Activated naive CD4-positive, alpha-beta T cell (primary cell): ENCODE measurements at places on chromosomes 3 and 15.

- no peak for DNase-seq
Observed at GRCh38 chr3:112654979-112655378, 14.0 kb upstream of the CCDC80 start.

- no peak for DNase-seq
Observed at GRCh38 chr3:185297867-185298266, 44.0 kb upstream of the EHHADH start.

- DNase-seq = no peak
Observed at GRCh38 chr15:100211855-100212850, 129.6 kb downstream of the ADAMTS17 start.

GRCh38 chr15:96162322-96162721 is 168.2 kb upstream of the NR2F2 start:
- DNase-seq = no peak

- DNase-seq = no peak
Observed at GRCh38 chr3:178083906-178084866, 452.1 kb upstream of the KCNMB2 start.

DNA sequence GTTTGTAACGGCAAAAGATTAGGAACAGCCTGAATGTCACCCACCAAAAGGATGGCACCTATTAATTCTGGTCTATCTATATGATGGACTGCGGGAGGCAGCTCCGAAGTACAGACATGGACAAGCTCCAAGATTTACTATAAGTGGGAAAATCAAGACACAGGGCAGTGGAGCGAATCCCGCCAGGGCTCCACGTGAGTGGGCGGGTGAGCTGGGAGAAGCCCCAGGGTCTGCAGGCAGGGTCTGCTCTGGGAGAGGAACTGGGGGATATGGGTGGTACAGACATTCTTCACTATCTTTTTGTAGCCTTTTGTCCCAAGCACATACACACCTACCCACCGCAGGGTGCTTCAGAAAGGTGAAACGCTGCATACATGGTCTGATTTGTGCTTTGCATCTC is 38.2 kb upstream of the SPTBN5 start:
- DNase-seq = no peak

DNA sequence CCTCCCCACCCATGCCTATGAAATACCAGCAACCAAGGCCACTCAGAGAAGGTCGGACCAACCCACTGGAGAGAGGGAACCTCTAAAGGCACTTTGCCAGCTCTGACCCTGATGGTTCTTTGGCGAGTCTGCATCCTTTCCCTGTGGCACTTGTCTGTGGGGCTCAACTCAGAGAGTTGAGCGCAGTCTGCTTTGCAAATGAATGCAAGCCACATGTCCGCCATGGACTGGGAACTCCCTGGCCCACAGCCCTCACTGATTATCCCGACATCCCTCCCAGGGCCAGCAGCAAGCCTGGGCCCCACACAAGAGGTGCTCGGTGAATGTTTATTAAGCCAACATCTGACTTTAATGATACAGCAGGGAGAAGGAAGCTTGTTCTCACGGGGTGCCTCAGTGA is 55.5 kb upstream of the HES1 start:
- no peak for DNase-seq

DNA sequence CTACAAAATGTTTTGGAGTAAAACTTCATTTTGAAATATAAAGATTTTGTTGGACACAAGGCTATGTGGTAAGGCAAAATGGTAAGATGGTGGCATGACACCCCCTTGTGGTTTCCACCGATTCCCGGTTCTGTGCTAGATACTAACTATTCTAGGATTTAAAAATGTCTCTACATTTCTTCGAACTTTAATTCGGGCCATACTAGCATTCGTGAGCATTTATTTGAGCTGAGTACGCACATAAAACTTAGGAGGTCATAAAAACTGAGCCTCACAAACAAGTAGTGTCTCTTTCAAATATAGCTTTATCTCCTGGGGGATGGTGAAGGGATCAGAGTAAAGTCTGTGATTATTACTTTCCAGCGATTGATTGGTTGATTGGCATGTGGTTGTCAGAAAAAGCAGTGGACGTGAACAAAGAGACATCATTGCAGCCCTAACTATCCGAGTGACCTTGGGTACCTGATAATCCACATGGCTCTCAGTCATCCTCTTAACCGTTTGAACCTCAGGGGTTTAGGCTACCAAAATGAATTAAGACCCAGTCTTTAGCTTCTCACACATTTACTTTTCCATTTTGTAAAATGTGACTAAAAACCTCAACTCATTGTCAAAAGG is 1.1 kb upstream of the ZNF639 start:
- DNase-seq = no peak

- DNase-seq = no peak
Observed at GRCh38 chr3:1798711-1799405, 299.8 kb upstream of the CNTN4 start.

GRCh38 chr3:120018299-120018698 is 75.9 kb downstream of the GSK3B start:
- DNase-seq = no peak

GRCh38 chr3:54897028-54897711 is 30.7 kb downstream of the LRTM1 start:
- DNase-seq = no peak

DNA sequence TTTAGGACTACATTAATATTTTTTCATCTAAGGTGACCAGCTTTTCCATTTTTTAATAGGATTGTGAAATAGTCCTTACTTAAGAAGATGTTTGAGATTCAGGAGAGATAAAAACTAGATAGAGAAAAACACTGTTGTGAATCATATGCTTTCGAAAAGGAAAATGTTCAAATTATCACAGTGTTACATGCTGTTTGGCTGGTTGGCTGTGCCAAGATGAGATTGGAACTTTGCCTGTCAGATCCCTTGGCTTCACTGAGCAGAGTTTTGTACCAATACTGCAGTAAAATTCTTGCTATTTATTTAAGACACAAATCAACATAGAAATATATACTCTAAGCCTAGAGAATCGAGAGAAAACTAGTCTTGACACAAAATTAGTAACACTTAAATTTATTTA is 117.2 kb downstream of the OXSM start:
- DNase-seq = no peak

DNA sequence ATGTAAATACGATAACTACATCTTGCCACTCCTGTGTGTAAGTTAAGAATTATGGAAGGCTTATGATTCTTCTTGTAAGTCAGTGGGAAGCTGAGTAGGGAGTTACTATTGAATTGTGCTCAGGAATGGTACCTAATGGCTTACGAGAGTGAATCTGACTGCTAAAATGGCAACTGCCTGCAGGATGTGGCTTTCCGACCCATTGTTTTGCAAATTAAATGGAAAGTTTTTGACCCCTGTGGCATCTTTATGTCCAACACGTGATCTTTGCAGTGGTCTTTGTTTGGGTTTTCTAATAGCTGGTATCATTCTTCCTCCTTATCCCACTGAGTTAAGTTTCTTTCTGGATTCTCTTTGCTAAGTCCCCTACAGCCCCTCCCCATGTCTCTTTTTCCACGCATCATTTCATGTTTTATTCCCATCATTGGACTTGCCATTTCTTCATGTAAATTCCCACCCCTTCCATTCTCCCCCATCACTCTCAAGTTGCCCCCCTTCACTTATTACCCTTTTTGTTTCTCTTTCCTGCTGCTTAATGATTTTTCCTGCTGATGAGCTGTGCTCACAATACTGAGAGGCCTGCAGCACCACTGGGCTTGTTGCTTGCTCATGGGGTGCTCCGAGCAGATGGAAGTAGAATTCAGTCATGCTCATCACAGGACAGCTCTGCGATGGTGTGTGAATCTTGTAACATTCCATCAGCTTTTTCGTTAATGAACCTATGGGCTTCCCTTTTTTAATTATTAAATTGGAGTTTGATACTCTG is 428.2 kb upstream of the IL12A start:
- no peak for DNase-seq
